ENCODE measurements at places on chromosomes 7 and 10.

- DNase-seq: no peak
Observed at GRCh38 chr10:8596929-8597472, 542.5 kb downstream of the GATA3 start.

GRCh38 chr10:130422366-130423324 is 286.5 kb downstream of the GLRX3 start:
- no peak for DNase-seq

DNA sequence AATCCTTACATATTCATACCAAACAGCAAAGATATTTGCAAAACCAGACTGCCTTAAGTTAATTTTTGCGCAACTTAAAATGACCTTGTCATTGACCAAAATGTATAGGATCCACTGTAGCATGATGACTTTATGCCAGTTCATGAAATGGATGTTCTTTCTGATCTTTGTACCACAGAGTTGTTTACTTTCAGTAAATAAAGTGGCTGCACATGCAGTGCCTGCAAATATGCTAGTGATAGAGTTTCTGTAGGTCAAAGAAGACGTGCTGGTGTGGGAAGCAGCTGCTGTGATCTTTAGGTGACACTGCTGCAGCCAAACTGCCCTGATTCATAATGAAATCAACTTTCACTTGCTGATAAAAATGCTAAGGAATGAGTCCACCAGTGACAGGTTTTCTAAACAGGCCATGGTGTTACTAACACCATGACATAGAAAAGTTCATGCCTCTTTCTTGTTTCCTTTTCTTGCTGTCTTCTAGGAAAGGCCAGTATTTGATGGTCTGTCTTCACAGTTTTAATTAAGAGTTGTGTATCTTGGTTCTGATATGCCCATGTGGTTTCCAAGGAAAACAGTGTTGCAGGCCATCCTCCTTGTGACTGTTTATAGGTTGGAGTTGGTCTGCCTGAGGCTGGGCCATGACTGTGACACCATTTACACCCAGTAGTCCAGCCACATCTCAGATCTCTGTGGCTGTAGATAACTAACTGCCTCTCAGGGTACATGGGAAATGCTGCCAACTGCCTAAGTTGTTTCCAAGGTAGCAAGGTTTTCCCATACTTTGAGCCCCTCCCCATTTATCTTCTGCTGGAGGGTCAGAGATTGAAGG is 62.5 kb downstream of the INSYN2A start:
- DNase-seq: no peak

- DNase-seq: no peak
Observed at GRCh38 chr7:76236224-76236623, 34.5 kb downstream of the SRRM3 start.

GRCh38 chr10:75773231-75773780 is 341.9 kb downstream of the LRMDA start:
- no peak for DNase-seq

DNA sequence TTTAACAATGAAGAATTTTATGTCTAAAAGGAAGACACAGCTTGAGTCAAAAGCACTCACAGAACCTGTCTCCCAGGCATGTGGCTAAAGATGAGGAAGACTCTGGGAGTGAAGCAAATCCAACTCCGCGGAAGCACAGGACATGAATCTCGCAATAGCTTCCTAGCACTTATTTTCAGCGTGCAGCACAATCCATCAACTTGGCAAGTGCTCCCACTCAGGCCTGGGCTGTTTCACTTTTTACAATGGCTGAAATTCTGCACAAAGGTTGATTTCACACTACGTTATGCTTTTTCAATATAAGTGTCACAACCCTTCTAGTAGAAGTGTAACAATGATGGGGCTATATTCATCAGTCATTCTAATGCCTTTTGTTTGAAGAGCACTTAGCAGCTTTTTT is 180.2 kb downstream of the XPNPEP1 start:
- DNase-seq: no peak

GRCh38 chr10:121516093-121516865 is 82.0 kb downstream of the FGFR2 start:
- no peak for DNase-seq

DNA sequence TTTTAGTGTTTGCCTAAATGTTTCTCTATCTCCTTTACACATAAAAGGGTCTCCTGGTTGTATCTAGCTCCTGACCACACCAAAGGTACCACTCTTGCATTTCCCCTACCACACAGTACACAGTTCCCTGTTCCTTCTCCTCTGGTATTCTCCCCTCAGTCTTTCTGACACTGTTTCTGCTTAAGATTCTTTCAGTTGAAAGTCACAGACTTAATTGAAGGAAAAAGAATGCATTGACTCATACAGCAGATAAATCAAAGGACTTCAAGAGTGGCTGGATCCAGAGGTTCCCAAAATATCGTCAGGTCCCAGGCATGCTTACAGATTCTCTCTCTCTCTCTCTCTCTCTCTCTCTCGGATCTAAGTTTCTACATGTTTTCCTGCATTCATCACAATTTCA is 185.6 kb upstream of the LRGUK start:
- DNase-seq: no peak

DNA sequence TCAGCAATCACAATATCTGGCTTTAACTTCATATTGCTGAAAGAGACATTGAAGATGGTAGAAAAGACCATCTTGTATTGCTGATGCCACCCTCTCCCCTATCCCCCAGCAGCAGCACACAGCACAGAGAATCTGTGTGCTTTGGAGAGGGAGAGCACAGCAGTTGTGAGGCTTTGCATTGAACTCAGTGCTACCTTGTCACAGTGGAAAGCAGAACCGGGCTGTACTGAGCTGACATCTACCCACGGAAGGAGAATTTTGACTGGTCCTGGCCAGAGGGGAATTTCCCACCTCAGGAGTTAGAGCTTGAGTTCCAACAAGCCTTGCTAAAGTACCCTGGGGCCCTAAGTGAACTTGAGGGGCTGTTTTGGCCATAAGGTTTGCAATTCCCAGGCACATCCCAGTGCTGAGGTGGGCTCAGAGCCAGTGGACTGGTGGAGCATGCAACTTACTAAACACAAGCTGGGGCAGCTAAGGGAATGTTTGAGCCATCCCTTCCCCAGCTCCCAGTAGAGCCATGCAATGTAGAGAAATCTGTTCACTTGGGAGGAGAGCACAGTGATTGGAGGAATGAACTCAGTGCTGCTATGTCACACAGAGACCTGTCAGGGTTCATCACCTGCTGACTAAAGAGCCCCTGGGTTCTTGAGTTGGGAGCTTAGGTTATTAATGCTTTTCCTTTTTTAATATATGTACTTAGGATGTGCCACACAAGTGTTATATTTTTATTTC is 62.1 kb downstream of the OR13A1 start:
- DNase-seq: no peak

- DNase-seq: no peak
Observed at GRCh38 chr10:74927701-74928100, 101.3 kb downstream of the KAT6B start.

- DNase-seq: no peak
Observed at GRCh38 chr10:76444034-76444800, 1012.8 kb downstream of the LRMDA start.

- no peak for DNase-seq
Observed at GRCh38 chr10:14356921-14357320, 26.2 kb upstream of the FRMD4A start.

GRCh38 chr7:29449569-29450260 is 113.9 kb upstream of the PRR15 start:
- DNase-seq: no peak

DNA sequence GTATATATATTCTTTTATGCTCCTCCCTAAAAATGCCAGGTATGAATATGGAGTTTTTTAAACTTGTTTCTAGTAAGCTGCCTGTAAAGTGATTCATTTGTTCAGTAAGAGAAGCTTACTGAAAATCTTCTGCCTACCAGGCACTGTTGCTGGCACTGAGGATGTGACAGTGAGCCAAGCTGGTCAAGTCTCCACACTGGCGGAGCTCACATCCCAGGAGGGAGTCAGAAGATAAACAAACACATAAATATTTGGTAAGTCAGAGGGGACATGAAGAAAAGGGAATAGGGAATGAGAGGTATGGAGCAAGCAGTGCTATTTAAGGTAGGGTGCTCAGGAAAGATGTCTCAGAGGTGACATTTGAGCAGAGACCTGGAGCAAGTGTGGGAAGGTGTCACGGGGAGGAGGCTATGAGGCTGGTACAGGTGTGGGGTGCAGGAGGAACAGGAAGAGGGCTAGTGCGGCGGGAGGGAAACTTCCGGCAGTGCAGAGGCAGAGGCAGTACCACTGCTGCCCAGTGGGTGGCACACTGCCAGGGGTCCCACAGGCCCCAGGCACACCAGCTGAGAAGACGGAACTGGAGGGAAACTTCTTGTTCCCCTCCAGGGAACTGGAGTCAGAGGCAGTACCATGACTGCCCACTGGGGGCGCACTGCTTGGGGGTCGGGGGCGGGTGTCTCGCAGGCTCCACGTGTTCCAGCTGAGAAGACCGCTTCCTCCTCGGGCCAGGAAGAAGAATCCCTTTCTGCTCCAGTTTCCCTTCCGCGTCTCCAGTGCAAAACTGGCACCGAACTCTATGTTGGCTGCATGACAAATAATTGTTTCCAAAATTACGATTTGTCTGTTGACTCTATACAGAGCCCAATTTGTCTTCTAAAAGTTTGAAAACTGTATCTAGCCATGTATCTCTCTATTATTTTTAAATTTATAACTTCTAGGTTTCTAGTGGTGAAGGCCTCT is 161.0 kb downstream of the TEX36 start:
- DNase-seq: no peak

DNA sequence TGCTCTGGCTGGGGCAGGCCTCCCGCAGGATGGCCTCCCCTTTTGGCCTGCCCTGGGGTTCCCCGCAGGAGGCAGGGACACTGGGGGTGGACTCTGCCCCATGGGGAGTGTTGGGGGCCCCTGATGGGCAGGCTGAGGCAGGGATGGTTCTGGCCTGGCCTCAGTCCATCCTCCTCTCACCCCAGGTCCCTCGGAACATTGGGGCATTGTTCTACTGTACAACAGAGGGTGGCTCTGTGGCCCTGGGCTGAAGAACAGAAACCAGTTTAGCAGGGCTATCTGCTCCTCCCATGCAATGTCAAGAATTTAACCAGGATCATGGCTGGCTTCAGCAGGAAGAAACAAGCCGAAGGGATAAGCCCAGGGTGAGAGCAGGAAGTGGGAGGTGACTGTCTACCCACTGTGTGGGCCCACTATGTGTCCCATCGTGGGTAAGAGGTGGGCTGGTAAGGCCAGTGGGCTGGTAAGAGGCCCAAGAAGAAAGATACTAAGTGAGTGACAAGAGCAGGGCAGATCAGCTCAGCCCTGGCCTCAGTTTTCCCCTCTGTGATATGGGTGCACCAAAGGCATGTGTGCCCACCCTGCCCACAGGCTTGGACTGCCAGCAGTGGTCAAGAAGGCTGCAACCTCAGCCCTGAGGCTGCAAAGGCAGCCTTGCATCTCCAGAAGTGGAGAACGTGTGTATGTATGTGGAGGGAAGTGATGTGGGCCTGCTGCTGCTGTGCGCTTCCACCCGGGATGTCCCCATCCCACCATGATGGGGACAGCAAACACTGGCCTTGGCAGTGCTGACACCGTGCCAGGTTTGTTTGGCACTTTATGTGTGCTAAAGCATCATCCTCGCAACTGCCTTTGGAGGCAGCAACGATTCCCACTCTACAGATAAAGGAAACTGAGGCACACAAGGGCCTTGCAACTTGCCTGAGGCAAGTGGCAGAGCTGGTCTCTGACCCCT is 138.9 kb downstream of the SH3PXD2A start:
- no peak for DNase-seq

GRCh38 chr10:106500925-106501525 is 663.5 kb downstream of the SORCS1 start:
- DNase-seq: no peak

DNA sequence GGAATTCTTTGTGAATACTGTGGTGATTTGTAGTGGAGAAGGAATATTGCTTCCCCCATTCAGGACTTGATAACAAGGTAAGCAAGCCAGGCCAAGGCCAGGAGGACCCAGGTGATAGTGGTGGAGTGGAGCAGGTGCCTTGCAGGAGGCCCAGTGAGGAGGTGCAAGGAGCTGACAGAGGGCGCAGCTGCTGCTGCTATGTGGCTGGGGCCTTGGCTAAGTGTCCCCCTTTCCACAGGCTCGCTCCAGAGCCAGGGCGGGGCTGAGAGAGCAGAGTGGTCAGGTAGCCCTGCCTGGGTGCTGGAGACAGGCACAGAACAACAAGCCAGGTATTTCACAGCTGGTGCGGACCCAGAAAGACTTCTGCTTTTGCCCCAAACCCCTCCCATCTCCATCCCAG is 162.9 kb downstream of the EGFR start:
- DNase-seq: no peak

- no peak for DNase-seq
Observed at GRCh38 chr7:140035400-140036223, 27.1 kb downstream of the PARP12 start.

- no peak for DNase-seq
Observed at GRCh38 chr7:73668103-73668885, 663 bp downstream of the VPS37D start.

DNA sequence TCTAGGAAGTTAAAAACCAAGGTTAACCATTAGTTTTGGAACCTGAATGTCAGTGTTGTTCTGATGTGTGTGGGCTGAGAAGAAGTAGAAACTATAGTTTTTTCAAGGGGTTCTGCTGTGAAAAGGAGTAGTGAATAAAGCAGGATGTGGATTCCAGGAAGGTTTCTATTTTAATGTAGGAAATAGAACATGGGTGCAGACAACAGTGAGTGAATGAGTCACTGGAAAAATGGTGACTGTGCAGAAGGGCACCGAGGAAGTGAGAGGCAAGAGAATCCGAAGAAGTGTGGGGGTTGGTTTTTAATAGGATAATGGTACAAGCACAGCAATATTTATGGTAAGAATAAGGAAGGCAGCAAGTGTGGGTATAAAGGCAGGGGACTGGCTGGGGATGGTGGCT is 120.4 kb downstream of the ARHGAP21 start:
- no peak for DNase-seq

DNA sequence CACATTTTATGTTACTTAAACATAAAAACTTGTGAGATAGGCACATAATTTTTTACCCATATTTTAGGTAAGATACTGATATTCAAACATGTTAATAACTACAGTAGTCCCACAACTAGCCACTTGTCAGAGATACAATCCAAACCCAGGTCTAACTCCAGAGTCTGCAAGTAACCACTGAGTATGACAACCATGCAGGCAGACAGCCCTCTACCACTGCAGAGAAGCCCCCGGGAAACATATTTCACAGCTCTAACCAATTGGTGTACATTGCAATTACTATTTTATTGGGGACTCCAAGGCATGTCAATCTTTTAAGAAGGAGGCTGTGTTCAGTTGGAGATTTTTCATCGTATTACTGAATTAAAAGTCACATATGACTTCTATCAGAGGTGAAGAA is 107.2 kb upstream of the FAM133B start:
- no peak for DNase-seq

DNA sequence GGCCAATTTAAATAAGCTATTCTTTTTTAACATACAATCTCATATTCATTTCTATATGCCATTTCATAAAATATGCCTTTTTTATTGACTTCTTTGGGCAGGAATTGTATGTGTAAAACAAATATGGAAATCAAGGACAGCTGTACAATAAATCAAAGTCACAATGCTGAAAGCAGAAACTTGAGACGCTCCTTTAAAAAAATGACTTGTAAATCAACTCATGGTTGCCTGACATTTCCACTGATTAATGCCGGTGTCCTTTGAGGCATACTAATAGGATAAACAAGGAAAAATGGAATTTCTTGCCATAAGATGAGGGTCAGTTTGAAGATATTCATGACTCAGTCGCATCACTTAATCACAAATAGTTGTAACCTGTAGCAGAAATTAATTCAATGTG is 247.4 kb upstream of the TEX47 start:
- no peak for DNase-seq

GRCh38 chr10:86311190-86311589 is 55.4 kb downstream of the GRID1 start:
- DNase-seq: no peak

- no peak for DNase-seq
Observed at GRCh38 chr10:101075775-101076174, 14.0 kb downstream of the KAZALD1 start.

GRCh38 chr7:2499719-2500430 is 19.7 kb upstream of the LFNG start:
- no peak for DNase-seq
